ENCODE measurements at places on chromosomes 1 and 21.

DNA sequence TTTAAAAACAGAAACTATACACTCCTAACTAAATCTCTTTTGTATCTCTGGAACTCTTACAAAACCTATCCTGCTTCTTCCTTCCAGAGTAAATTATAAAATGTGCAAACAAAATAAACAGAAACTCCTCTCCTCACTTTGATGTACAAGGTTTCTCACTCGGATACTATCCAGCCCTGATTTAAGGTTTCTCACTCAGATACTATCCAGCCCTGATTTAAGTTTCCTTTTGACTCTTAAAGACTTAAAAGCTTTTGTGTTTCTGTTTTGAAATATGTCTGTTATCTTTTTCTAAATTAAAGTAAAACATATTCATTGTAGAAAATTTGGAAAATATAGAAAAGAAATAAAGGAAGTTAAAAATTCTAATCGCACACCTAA lies 132.5 kb downstream of the CRB1 start:
- no peak for DNase-seq

DNA sequence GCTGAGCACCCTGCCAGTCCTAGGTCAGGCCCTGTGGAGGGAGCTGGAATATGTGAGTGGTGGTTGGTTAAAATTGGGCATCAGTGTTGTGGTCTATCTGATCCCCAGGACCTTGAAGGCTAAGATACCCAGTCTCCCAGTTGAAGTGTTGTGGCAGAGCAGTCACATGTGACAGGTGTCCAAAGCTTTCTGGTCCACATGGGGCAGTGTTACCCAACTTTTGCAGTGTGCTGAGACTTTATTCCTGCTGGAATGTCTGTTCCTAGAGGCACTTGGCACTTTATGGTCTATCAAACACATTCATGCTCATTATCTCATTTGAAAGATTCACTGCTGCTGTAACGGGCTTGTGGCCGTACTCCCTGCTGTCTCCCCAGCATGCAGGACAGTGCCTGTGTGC lies 21.0 kb upstream of the LORICRIN start:
- no peak for DNase-seq

DNA sequence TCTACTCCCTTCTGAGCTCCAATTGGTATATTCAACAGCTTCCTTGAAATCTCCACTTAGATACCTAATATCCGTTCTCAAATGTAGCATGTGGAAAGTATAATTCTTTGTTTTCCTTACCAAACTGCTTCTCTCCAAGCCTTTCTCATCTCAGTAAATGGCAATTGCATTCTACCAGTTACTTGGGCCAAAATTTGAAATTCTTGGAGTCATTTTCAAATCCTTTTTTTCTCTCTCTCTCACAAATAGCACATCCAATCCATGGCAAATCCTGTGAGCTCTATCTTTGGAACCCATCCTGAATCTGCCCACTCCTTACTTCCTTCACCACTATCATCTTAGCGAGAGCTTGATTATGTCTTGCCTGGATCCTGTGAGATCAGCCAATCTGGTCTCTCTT lies 39.3 kb upstream of the SLC35F3 start:
- DNase-seq: no peak

DNA sequence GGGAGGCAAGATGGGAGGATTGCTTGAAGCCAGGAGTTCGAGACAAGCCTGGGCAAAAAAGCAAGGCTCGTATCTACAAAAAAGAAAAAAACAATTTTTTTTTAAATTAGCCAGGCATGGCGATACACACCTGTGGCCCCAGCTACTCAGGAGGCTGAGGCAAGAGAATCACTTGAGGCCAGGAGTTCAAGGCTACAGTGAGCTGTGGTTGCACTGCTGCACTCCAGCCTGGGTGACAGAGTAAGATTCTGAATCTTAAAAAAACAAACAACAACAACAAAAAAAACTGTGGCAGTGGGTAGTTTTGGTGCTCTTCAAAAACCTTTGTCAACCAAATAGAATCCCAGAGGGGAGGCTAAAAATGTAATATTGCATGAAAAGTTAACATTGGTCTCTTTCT lies 734 bp downstream of the PTPN22 start:
- no peak for DNase-seq

GRCh38 chr1:107272321-107272720 lies 131.5 kb downstream of the NTNG1 start:
- no peak for DNase-seq

GRCh38 chr1:227944931-227945890 lies 2.5 kb downstream of the WNT9A start:
- DNase-seq: no peak

GRCh38 chr1:230350208-230350921 lies 75.8 kb downstream of the PGBD5 start:
- DNase-seq: no peak

- no peak for DNase-seq
Measured at GRCh38 chr1:31799895-31800673, 15.7 kb downstream of the SPOCD1 start.

GRCh38 chr1:151846062-151846568 lies 6.5 kb upstream of the C2CD4D start:
- DNase-seq: no peak

GRCh38 chr1:157691285-157691920 lies 9.2 kb downstream of the FCRL3 start:
- no peak for DNase-seq

- DNase-seq: no peak
Measured at GRCh38 chr1:7248549-7249199, 463.4 kb downstream of the CAMTA1 start.

DNA sequence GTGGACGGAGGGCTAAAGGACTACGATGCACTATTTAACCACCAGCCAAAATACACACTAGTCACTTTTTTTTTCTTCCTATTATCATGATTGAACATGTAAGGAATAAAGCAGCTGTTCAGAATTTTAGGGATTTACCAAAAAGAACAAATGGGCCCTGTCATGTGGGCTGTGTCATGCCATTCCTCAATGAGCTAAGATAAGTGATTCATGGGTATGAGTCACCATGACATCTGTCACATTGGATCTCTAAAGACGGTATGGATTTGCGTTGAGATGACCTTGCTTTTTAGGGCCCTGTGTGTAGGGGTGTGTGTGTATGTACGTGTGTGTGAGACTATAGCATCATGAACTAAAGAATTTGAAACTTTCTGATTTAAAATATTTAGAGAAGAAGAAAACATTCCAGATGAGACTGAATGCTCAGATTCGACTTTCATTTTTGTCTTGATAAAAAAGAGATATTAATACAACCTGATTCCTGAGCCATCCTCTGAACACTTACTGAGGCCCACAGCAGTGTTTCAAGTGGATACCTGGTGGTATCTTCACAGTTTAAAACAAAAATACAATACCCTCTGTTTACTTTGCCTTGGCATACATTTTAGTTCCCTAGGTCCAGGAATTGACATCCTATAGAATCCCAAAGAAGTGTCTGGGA lies 246.1 kb upstream of the DUSP10 start:
- DNase-seq: no peak

GRCh38 chr1:236280438-236281197 lies 1.1 kb downstream of the ERO1B start:
- no peak for DNase-seq

GRCh38 chr1:8397511-8397910 lies 79.6 kb downstream of the SLC45A1 start:
- DNase-seq: no peak

DNA sequence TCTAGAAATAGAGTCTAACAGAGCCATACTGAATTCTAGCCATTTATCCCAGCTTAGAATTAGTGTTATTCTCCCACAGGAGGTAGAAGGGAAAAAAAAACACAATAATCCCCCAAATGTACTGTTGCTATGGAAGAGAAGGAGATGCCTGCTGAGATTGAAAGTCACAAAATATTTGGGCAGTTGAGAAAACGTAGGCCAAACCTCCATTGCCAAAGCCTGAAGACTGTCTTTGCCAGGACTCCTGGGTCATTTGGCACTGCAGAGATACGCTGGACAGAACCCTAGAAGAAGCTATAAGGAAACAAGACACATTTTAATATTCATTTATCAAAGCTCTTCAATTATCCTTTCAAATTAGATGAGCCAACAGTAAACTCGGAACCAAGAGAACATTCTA lies 22.3 kb downstream of the BARHL2 start:
- DNase-seq: no peak

GRCh38 chr1:199735660-199736059 lies 291.9 kb upstream of the NR5A2 start:
- DNase-seq: no peak

All from stimulated activated CD8-positive, alpha-beta memory T cell treated with anti-CD3 and anti-CD28 coated beads, Interleukin-2, amount 100 ng/mL, for 1 hour (primary cell).